ENCODE measurements at places on chromosomes 4 and X.

DNA sequence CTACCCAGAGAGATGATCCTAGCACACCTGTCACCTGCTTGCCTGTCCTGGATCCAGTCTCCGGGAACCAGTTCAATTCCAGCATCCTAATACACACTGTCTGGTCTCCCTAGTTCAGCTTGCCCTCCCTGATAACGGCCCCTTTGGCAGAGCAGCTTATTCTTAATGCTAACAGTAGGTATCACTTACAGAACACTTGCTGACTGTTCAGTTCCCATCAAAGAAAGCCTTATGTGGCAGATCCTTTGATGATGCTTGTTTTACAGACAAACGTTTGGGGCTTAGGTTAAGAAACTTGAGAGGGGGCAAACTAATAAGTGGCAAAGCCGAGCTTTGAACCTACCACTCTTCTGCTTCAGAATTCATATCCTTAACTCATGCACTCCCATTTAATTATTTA lies 890 bp downstream of the RASSF6 start:
- DNase-seq, result no peak

DNA sequence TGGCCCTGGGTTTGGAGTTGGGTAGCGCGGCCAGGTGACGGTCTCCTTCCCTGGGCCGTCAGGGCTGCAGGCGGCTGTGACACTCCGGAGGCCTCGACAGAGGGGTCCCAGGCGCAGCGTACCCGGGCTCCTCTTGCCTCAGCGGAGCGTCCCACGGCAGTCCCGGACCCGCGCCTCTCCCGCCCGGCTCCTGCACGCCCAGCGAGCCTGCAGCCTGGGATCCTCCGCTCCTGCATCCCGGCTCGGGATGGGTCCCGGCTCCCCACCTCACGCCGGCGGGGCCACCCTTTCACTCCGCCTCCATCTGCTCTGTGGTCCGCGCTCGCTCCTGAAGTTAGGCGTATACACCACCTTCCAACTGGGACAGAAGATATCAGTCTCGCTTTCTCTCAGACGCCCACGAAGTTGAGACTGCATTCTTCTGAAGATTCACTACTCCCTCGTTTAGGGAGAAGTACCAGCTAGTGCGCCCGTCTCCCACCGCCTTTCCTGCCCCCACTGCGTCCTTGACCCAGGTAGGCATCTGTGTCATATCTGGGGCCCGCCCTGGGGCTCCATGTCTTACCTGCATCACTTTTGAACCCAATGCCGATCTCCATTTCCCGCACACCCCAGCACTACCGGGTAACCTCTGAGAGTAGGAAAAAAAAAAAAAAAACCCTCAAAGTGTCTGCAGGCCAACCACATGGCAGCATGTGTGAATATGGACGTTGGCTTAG lies 32.3 kb upstream of the KDR start:
- DNase-seq, result no peak

GRCh38 chr4:683982-684622 lies 4.8 kb downstream of the SLC49A3 start:
- no peak for DNase-seq

DNA sequence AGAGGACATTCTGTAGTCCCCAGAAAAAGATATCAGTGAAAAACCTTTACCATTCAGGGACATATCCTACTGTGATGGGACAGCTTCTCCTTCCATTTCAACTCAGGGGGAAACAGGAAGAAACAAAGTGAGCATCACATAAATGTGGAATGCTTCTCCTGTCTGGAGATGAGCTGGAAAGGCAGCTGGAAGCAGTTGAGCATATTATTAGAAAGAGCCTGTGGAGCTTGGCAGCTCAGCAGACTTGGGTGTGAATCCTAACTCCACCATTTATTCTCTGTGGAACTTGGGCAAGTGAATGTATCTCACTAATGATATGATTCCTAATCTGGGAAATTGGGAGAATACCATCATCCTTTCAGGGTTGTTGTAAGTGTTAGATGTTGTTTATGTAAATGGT lies 232.1 kb upstream of the F9 start:
- no peak for DNase-seq

DNA sequence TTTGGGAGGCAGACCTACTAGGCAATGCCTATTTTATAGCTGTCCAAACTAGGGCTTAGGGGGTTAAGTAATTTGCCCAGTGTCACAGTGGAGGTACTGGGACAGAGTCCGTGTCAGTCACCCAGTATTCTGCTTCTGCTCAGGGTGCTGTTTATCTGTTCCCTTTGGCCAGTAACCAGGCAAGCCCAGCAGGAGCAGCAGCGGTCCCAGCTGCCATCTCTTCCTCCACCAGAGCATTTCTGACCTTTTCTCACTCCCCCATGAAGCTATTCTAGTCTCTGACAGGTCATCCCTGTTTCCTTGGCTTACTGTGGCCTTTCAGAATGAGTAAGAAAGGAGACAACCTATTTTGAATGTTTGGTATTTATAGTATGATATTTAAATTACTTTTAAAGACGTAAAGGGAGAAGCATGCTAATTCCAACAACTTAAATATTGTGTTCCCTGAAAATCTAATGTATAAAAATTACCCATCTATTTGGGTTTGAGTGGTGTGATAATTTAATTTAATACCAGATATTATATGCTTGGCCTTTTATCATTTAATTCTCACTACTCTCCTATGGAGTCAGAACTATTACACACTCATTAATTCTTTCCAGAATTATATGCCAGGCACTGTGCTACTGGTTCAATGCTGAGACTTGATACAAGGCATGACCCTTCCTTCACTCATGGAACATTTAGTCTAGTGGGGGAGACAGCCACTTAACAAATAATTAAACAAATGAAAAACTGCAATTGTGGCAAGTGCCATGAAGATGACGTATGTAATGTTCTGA lies 60.6 kb downstream of the RPS6KA3 start:
- no peak for DNase-seq

GRCh38 chr4:3021127-3021526 lies 53.2 kb downstream of the HTT-AS start:
- DNase-seq, result no peak

DNA sequence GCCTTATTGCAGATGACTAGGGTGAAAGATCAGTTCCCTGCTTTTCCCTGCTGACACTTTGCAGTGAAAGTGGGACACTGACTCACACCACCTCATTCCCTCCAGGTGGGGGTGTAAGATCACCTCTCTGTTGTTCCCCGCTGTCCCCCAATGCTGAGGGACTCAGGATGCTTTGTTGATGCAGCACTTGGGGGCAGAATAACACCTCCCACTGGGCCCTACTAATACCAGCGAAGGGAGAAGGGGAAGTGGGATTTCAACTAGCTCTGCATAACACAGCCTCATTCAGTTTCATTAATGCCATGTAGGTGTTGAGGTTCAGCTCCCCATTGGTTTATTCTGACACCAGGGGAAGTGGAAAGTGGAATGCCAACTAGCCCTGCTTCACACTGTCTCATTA lies 43.6 kb upstream of the IL1RAPL2 start:
- no peak for DNase-seq

All from progenitor cell of endocrine pancreas (in vitro differentiated cells).